ENCODE measurements at places on chromosomes 2 and 18. TPM values are rescaled to one million over a fixed set of nuclear protein-coding genes. Genes with fewer than 3 reads are reported as not detected.

- no peak overlapping the region for H3K27ac ChIP-seq
- H3K4me1 ChIP-seq = peaks cover 2% of the 10 kb centered on the region
- peaks cover 33% of the 10 kb centered on the region for H3K27me3 ChIP-seq
- no peak overlapping the region for H3K4me3 ChIP-seq
Observed at GRCh38 chr2:120379916-120380893, 34.3 kb downstream of the INHBB start.

- H3K27ac ChIP-seq = no peak overlapping the region
- DNase-seq = no peak
- H3K4me1 ChIP-seq = peaks cover 6% of the 10 kb centered on the region
- no peaks in the 10 kb centered on the region for H3K27me3 ChIP-seq
Observed at GRCh38 chr2:19070886-19071285, 287.5 kb downstream of the OSR1 start.

- peaks cover 37% of the 10 kb centered on the region for H3K27me3 ChIP-seq
- no peaks in the 10 kb centered on the region for H3K4me1 ChIP-seq
- H3K36me3 ChIP-seq = no peaks in the 10 kb centered on the region
- DNase-seq = no peak
- H3K4me3 ChIP-seq = no peak overlapping the region
- no peak overlapping the region for H3K27ac ChIP-seq
Observed at GRCh38 chr18:79809482-79810192, 11.9 kb downstream of the KCNG2 start.

MMADHC gene
- total RNA-seq = 99.5 TPM

GRCh38 chr2:173881886-173882285, 83.3 kb downstream of the SP3 start:
- H3K4me1 ChIP-seq = peaks cover 8% of the 10 kb centered on the region
- peaks cover 6% of the 10 kb centered on the region for H3K27me3 ChIP-seq
- no peak overlapping the region for H3K4me3 ChIP-seq
- no peak overlapping the region for H3K27ac ChIP-seq
- H3K36me3 ChIP-seq = peaks cover 2% of the 10 kb centered on the region

PTMA gene
- 1,149 TPM for total RNA-seq

DNA sequence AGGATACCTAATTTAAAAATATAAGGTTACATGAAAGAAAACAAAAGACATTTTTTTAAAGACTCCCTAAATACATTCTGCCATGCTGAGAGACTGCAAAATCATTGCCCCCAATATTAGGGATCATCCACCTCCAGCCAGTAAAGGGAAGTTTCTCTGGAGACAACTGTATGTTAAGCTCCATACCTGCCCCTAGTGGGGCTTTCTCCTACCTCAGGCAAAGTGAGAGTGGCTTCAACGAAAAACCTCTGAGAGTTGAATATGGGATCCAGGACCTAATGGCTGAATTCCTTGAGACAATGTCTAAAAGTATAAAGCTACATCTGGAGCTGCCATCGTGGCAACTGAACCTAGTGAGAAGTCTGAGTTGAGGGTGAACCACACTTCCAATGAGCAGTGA, 248.1 kb upstream of the FIGN start:
- H3K27ac ChIP-seq = no peak overlapping the region
- H3K36me3 ChIP-seq = no peaks in the 10 kb centered on the region
- DNase-seq = no peak
- H3K4me3 ChIP-seq = no peak overlapping the region

GRCh38 chr18:79062806-79063205, 6.4 kb upstream of the ATP9B start:
- no peak overlapping the region for H3K27ac ChIP-seq
- DNase-seq = no peak
- no peaks in the 10 kb centered on the region for H3K4me1 ChIP-seq
- H3K36me3 ChIP-seq = no peaks in the 10 kb centered on the region
- H3K27me3 ChIP-seq = peaks cover 13% of the 10 kb centered on the region
- no peak overlapping the region for H3K4me3 ChIP-seq

GRCh38 chr18:31161757-31162418, 768 bp downstream of the DSC1 start:
- no peaks in the 10 kb centered on the region for H3K36me3 ChIP-seq
- H3K27me3 ChIP-seq = no peaks in the 10 kb centered on the region
- peak overlapping the region; percentile 32 for H3K27ac ChIP-seq
- peaks cover 24% of the 10 kb centered on the region for H3K4me1 ChIP-seq
- H3K4me3 ChIP-seq = no peak overlapping the region

GRCh38 chr2:225428360-225428759, 28.9 kb downstream of the NYAP2 start:
- no peak overlapping the region for H3K4me3 ChIP-seq
- H3K36me3 ChIP-seq = no peaks in the 10 kb centered on the region
- no peak for DNase-seq
- peaks cover 14% of the 10 kb centered on the region for H3K4me1 ChIP-seq
- peaks cover 2% of the 10 kb centered on the region for H3K27me3 ChIP-seq

GRCh38 chr2:88608184-88608583, 19.1 kb downstream of the EIF2AK3 start:
- no peaks in the 10 kb centered on the region for H3K27me3 ChIP-seq
- no peak for DNase-seq
- H3K27ac ChIP-seq = no peak overlapping the region
- no peaks in the 10 kb centered on the region for H3K36me3 ChIP-seq
- peaks cover 13% of the 10 kb centered on the region for H3K4me1 ChIP-seq

- H3K4me3 ChIP-seq = no peak overlapping the region
- peaks cover 3% of the 10 kb centered on the region for H3K36me3 ChIP-seq
- no peak overlapping the region for H3K27ac ChIP-seq
- no peaks in the 10 kb centered on the region for H3K4me1 ChIP-seq
- DNase-seq = no peak
- H3K27me3 ChIP-seq = peaks cover 25% of the 10 kb centered on the region
Observed at GRCh38 chr18:22153428-22153827, 16.0 kb upstream of the GATA6 start.

GNLY gene
- total RNA-seq = 0.43 TPM

GRCh38 chr2:32532961-32533360, 94.9 kb upstream of the TTC27 start:
- no peak for DNase-seq
- H3K36me3 ChIP-seq = peaks cover 47% of the 10 kb centered on the region
- H3K27me3 ChIP-seq = no peaks in the 10 kb centered on the region
- no peak overlapping the region for H3K27ac ChIP-seq
- H3K4me1 ChIP-seq = no peaks in the 10 kb centered on the region

GRCh38 chr2:193270816-193271215, 1076.1 kb upstream of the TMEFF2 start:
- H3K27ac ChIP-seq = no peak overlapping the region
- H3K4me3 ChIP-seq = no peak overlapping the region
- DNase-seq = no peak
- no peaks in the 10 kb centered on the region for H3K27me3 ChIP-seq
- no peaks in the 10 kb centered on the region for H3K36me3 ChIP-seq

DNA sequence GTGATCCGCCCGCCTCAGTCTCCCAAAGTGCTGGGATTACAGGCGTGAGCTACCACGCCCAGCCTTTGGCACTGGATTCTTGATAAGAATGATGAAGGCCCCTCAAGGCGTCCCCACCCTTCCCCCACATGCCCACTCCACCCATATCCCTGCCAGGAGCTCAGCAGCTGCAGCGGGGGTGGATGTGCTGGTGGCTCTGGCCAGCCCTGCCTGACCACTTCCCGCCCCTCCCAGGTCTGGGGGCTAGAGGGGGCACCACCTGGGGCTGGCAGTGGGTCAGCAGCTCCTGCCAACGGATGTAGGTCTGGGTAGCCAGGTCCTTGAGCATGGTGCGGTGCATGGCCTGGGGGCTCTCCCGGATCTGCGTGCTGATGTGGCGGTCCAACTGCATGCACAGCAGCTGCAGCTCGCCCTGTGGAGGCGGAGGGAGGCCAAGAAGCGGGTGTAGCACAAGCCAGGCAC, 7.8 kb upstream of the SEMA4C start:
- H3K4me3 ChIP-seq = no peak overlapping the region
- no peaks in the 10 kb centered on the region for H3K27me3 ChIP-seq
- no peak overlapping the region for H3K27ac ChIP-seq
- H3K36me3 ChIP-seq = no peaks in the 10 kb centered on the region
- H3K4me1 ChIP-seq = peaks cover 72% of the 10 kb centered on the region

DNA sequence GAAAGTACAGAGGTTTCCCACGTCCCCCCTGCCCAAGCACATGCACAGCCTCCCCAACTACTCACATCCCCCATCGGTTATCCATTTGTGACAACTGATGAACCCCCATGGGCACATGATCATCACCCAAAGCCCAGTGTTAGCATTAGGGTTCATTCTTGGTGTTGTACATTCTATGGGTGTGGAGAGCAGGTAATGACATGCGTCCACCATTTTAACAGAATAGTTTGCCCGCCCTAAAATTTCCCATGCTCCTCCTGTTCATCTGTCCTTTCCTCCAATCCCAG, 74.3 kb downstream of the LONRF2 start:
- peaks cover 27% of the 10 kb centered on the region for H3K27me3 ChIP-seq
- DNase-seq = no peak
- H3K27ac ChIP-seq = no peak overlapping the region

GRCh38 chr2:49845671-49846070, 691.4 kb upstream of the FSHR start:
- DNase-seq = no peak
- H3K4me1 ChIP-seq = peaks cover 14% of the 10 kb centered on the region
- no peaks in the 10 kb centered on the region for H3K27me3 ChIP-seq
- H3K4me3 ChIP-seq = no peak overlapping the region
- H3K36me3 ChIP-seq = peaks cover 9% of the 10 kb centered on the region
- H3K27ac ChIP-seq = no peak overlapping the region

GRCh38 chr2:162232671-162233070, 10.6 kb downstream of the FAP start:
- peaks cover 10% of the 10 kb centered on the region for H3K4me1 ChIP-seq
- H3K27me3 ChIP-seq = no peaks in the 10 kb centered on the region
- H3K27ac ChIP-seq = peak overlapping the region; percentile 13
- H3K36me3 ChIP-seq = peaks cover 13% of the 10 kb centered on the region

DNA sequence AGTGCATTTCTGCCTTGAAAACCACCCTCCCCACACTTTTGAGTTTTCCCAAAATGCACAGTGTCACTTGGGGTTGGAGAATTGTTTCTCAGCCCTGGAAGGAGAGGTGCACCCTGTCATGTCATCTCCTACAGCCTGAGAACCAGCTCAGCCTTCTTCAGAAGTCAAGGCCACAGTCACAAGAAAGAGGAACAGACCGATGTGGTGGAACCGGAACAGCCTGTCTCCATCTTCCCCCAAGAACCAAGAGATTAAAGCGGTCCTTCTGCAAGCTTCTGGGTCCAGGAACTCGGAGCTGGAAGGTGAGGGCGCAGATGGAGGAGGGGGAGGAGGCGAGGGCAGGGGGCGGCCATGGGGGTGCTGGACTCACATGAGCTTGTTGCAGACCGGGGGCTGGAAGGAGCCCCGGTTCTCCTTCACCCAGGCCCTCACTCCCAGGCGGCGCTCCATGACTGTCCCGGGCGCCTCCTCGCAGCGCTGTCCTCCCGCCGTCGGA, 248 bp downstream of the HAAO start:
- H3K4me1 ChIP-seq = peaks cover 47% of the 10 kb centered on the region
- no peak for DNase-seq
- H3K27ac ChIP-seq = peak overlapping the region; percentile 97
- peaks cover 13% of the 10 kb centered on the region for H3K36me3 ChIP-seq
- H3K4me3 ChIP-seq = peak overlapping the region; percentile 87

SERPINB3 gene
- not detected for total RNA-seq

DNA sequence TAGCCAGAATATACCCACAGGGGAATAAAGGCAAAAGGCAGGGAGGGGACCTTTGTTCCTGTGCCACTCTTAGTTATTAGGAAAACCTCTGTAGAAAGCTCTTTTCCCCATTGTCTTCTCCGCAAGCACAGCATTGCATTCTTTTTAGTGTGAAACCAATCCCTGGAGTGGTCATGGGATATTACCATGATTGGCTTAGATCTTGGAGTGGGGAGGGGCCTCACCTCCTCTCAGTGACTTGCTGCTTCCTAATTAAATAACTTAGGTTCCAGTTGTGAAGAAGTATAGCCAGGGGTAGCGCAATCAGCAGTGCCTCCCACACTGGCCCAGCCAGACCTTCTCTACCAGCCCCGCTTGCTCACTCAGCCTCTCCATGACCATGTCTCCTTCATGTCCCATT, 49.9 kb upstream of the AFF3 start:
- no peak overlapping the region for H3K27ac ChIP-seq
- peaks cover 3% of the 10 kb centered on the region for H3K27me3 ChIP-seq
- no peaks in the 10 kb centered on the region for H3K36me3 ChIP-seq
- no peak overlapping the region for H3K4me3 ChIP-seq

AQP12A gene
- not detected for total RNA-seq

DNA sequence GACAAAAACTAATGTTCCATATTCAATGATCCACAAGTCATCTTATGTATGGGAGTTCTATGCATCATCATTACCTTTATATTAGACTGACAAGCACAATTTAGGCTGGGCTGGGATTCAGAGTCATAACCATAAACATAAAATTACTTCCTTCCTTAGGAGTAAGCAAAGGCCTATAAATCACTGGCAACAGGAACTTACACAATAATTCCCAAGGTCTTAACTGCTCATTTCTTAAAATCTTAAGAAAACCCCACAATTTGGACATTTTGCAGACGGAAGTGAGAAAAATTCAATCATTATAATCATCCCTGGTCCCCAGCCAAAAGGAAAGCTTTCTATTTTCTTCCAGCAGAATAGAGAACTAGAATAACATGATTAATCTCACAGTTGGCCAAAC, 232.3 kb downstream of the DYM start:
- H3K36me3 ChIP-seq = peaks cover 9% of the 10 kb centered on the region
- peaks cover 13% of the 10 kb centered on the region for H3K4me1 ChIP-seq
- H3K27ac ChIP-seq = no peak overlapping the region
- no peaks in the 10 kb centered on the region for H3K27me3 ChIP-seq
- DNase-seq = no peak

GRCh38 chr18:78896111-78896905, 83.3 kb upstream of the SALL3 start:
- H3K4me1 ChIP-seq = no peaks in the 10 kb centered on the region
- no peaks in the 10 kb centered on the region for H3K36me3 ChIP-seq
- DNase-seq = no peak
- H3K27ac ChIP-seq = no peak overlapping the region
- no peak overlapping the region for H3K4me3 ChIP-seq

PHOSPHO2 gene
- total RNA-seq = 9.4 TPM

DNA sequence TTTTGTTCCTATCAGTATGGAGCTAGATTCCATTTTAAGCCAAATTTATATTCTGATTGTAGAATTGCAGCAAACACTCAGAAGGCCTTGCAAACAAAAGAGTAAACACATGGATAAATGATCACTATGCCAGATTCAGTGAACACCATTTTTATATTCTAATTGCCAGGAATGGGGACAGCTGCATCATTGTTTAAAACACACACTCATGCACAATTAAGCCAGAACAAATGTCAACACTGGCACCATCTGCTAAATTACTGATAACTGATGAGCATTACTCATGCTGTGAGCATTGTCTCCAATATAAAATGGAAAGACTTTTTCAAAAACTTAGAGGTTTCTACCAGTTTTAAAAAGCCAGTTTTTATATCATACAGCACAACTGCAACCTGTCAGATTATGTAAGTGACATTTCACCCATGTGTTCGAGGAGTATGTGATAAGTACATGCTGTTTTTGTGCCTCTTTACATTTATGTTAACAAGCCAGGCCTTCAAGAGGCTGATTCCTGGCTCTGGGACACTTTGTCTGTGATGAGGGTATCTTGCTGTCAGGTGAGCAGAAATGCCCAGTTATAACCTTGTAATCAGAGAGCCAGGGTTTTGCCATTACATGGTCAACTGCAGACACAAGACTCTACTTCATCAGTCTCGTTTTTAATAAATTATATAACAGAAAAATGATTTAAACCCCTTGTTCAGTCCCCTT, 4.4 kb upstream of the ST8SIA5 start:
- H3K4me1 ChIP-seq = peaks cover 9% of the 10 kb centered on the region
- H3K27me3 ChIP-seq = peaks cover 89% of the 10 kb centered on the region
- no peak overlapping the region for H3K27ac ChIP-seq
- no peak overlapping the region for H3K4me3 ChIP-seq
- no peak for DNase-seq

All from mesothelial cell of epicardium (in vitro differentiated cells).